Fibroblast of skin of scalp (primary cell): ENCODE measurements at places on chromosomes 6 and 20.
A peak's percentile ranks its signal among the peaks of the same experiment; 100 is the strongest.

GRCh38 chr6:20335872-20336271, 65.8 kb upstream of the E2F3 start:
- no peak for DNase-seq

DNA sequence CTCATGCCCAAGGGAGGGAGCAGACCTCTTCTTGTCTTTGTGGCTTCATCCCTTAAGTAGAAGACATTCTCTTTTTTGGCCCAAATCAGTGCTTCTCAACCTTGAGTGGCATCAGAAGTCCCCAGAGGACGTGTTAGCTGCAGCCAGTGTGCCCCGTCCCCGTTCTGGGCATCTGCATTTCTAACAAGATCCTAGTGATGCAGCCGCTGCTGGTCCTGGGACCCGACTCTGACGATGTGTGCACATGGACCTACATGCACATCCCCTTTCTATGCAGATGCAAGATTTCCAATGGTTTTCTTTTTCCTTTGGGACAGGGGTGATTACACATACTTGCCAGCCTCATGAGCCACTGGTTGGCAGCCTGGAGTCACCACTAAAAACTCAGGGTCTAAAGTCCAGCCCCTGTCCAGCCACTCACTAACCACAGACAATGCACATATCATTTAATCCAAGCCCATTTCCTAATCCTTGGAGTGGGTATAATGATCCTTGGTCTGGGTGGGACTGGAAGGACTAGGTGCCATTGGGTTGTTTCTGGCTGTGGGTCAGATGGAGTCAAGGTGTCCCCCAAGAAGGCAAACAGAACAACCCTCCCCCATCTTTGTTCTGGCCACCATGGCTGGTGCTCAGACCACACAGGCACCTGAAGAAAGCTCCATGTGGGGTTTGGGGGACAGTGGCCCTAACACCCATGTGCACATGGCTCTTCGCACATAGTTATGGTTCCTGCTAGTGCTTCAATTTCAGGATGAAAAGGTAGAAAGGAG, 6.4 kb downstream of the ACSS1 start:
- no peak for DNase-seq

- DNase-seq = peak; percentile 6
Measured at GRCh38 chr6:15096894-15097837, 148.7 kb upstream of the JARID2 start.

- DNase-seq = no peak
Measured at GRCh38 chr6:53178837-53179432, 30.3 kb upstream of the GCM1 start.
